ENCODE measurements at places on chromosomes 12 and 14.

GRCh38 chr12:105226219-105226618, 9.8 kb downstream of the APPL2 start:
- DNase-seq = no peak

DNA sequence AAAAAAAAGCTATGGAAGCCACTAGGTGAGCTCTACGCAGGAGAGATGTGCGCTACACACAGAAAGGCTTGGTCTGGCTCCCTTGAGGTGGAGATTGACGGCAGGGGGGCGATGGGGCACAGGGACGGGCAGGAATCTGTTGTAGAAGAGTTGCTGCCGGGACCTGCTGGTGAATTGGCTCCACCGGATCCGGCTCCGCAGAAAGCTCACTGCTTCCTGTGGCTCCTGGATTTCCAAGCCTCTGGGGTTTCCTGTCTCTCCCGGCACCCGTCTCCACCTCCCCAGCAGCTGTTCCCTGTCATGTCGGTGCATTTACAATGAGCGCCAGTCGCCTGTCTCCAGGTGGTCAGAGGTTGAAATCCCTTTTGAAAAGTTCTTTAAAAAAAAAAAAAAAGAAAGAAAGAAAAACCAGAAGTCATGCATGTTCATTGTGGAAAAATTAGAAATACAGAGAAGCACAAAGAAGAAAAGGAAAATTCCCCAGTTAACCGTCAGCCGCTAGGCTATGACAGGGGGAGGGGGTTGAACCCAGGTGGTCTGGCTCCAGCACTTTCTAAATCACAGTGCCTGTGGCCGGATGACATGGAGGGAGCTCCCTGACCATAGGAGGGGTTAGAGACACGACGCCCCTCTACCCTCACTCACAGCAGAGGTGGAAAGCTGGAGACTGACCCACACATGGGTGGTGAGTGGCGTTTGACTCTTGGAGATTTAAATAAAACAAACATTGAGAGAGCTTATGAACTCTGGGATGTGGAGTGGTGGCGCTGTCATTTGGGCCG, 20.8 kb downstream of the FAM222A start:
- DNase-seq = peak; percentile 33

DNA sequence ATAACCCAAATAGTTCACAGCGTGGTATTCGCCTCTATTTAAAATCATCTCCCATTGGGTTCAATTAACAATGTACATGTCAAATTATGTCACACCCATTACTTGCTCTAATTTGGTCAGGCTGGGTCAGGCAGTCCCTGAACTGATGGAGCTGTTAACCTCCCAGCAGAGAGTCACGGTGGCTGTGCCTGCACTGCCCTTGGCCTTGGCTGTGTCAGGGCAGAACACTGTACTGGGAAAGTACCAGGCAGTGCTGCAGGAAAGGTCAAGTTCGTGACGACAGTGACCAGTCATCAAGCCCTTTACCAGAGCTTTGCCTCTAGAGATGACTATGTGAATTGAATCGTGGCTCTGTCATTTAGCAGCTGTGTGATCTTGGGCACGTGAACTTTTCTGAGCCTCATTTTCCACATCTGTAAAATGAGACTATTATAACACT, 100.0 kb downstream of the ARF6 start:
- DNase-seq = no peak

GRCh38 chr12:89962648-89963047, 254.0 kb upstream of the ATP2B1 start:
- no peak for DNase-seq

Data from activated CD8-positive, alpha-beta memory T cell treated with anti-CD3 and anti-CD28 coated beads for 24 hours (primary cell).